ENCODE measurements at places on chromosomes 7 and 10.

DNA sequence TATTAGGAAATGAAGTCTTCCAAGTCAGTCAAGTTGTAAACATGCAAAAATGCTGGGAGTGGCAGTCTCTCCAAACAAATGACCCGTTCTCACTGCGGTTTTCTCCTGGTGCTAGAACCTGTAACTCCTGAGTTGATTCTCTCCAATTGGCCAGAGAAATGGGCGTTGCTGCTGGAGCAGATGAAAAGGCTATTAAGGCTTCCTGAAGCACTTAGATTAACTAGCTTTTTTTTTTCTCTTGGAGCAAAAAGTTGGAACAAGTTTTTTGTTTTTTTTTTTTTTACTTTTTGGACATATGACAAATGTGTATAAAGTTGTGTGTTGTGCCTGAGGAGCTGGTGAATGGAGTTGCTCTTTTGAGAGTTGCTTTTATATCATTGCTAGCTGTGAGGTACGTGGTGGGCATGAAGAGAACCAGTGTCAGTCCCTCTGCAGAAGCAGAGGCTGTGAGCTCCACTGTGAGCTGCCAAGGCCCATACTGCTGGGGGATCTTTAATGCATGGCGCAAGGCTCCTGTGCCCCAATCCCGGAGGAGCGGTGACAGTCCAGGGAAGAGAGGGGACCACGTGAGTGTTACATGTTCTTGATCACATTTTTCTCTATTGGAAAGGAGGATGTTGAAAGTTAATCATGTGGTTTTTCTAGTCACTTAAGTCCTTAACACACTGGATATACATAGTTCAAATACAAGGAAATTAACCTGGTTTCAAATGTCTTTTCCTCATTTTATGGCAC lies 393.6 kb upstream of the GALNT17 start:
- DNase-seq = peak; percentile 68

DNA sequence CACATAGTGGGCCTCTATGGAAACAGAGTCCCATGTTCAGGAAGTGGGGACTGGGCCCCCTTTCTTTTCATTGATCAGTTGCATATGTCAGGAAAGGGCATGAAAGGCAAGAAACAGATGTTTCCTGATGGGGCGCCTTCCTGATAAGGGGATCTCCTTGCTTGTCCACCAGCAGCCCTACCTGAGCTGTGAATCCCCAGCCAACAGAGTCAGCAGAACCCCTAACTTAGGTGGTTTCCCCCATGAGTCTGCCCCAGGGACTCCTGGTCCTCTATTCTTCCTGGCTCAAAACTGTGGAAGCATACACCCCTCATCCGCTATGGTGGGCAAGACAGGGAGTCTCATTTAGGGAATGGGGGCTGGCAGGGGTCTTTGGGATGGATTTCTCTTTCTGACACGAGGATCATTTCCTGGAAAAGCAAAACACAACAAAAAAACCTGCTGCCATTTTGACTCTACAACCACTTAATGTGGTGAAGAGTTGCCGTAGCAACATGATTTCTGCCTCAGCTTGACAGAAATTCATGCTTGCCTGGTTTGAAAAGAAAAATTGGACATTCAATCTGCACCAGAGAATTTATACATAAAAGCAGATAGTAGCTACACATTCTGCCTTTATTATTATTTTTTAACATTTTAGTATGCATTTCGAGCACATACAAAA lies 119.8 kb downstream of the SPAG6 start:
- DNase-seq = no peak

GRCh38 chr10:127033216-127034033 lies 128.2 kb downstream of the DOCK1 start:
- DNase-seq = no peak

- DNase-seq = no peak
Observed at GRCh38 chr7:2019461-2019710, 213.4 kb downstream of the MAD1L1 start.

DNA sequence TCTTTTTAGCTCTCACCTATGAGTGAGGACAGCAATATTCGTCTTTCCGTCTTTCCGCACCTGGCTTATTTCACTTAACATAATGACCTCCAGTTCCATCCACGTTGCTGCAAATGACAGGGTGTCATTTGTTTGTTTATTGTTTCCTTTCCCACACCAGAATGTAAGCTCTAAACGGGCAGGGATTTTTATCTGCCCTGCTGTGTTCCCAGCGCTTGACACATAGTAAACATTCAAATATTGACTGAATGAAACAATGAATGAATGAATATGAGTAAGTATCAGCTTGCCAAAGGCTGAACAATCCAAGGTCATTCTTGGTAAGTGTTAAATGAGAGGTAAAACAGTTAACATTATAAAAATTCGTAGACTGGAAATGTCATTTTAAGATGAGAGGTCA lies 12.8 kb downstream of the SH3PXD2A start:
- no peak for DNase-seq

DNA sequence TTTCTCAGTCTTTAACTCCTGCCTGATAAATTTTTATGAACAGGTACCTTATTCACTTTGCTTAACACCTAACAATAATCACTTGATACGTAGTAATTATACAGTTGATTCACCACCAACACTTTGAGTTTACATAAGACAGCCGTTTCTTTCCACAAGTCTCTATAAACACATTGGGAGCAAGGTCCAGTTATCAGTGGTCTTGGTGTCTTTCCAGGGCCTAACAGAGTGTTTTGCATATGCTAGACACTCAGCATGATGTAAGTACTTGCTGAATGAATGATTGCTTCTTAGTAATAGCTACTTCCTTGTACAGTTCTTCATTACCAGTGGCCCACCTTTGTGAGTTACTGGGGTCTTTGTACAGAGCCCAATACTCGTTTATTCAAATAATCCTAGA lies 6.4 kb downstream of the CLDN12 start:
- no peak for DNase-seq

DNA sequence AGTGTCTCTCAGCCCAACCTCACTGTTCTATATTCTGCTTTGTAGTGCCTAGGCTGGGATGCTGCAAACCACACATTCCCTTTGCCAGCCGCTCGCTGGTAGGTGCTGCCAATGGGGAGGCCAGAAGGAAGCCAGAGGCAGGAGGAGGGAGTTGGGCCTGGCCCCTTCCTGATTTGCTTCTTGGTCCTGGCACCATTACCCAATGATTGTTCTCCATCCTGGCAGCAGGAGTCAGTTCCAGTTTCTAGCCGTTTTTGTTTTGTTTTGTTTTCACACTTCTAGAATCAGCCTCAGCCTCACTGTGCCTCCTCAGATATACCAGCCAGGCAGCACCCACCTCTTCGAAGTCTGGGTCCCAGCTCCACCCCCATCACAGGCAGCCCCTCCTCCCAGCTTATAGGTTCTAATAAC lies 27.4 kb upstream of the LOXL4 start:
- no peak for DNase-seq

DNA sequence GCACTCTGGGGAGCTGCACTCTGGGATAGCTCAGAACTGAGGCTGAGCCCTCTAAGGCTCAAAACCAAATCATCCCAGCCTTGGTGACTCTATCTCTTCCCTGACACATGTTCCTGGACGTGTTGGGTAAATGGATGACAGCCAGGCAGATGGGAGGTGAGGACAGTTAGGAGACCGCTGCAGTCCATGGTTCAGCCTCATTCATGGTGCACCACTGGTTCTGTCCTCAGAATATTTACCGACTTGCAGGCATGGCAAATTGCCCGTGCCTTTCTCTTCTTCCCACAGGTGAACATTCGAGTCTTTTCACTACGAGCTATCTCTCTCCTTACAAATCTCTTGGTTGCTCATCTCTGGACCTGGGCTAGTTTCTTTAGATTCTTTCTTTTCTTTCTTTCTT lies 80.3 kb upstream of the EFCAB10 start:
- no peak for DNase-seq

- no peak for DNase-seq
Observed at GRCh38 chr7:143415742-143416397, 7.2 kb upstream of the EPHA1 start.

DNA sequence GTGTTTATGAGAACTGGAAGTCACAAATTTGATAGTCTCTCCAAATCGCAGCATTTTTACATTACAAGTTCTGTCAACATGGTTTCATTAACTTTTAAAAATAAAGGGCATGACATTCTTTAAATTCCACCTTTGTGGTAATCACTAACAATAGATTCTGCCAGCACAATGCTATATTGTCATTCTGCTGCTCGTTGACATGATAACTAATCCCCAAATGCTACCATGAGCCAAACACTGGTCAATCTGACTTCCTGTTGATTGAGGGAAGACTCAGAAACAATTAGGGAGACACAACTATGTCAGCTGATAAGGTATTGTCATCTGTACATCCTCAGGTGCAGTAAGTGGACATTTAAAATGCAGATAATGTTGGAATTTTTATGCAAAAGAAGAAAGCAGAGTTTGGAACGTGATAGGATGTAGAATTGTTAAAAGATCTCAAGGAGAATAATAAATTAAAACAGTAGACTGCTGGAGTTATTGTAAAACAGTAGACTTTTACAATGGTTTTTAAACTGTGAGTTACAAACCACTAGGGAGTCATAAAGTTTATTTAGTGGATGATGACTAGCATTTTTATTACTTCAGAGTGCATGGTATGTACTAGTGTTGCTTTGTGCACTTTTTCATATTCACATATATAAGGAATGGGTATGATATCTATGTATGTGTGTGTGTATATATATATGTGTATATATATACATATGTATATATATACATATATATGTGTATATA lies 126.4 kb upstream of the DKK1 start:
- DNase-seq = no peak

DNA sequence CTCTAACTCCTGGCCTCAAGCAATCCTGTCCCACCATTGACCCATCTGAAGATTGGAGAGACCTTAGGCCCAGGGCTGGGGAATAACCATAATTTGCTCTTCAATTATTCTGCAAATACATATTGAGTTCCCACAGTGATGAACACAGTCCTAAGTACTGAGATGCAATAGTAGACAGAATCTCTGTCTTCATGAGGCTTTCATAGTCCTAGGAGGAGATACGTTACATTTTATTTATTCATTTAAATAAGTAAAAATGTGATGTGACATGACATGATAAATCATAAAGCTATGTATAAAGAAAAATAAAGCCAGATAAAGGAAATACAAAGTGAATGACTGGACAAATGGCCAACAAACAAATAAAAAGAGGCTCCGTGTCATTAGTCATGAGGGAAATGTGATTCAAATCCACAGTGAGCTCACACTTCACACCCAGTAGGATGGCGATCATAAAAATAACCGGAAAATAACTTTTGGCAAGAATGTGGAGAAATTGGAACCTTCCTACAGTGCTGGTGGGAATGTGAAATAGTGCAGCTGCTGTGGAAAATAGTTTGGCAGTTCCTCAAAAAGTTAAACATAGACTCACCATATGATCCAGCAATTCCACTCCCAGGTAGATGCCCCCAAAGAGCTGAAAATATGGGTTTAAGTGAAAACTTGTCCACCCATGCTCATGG lies 52.1 kb upstream of the JCAD start:
- DNase-seq = no peak

DNA sequence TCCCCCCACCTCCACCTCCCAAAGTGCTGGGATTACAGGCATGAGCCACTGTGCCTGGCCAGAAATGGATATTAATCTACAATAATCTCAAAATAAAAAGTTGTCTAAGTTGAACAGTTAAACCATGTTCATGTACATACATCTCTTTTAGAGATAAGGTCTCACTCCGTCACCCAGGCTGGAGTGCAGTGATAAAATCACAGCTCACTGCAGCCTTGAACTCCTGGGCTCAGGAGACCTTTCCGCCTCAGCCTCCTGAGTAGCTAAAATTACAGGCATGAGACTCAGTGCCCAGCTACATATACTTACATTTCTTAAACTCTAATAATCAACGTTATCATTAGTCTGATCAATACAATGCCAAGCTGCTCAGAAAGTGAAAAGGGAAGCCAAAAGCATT lies 36.2 kb downstream of the VSTM4 start:
- no peak for DNase-seq

DNA sequence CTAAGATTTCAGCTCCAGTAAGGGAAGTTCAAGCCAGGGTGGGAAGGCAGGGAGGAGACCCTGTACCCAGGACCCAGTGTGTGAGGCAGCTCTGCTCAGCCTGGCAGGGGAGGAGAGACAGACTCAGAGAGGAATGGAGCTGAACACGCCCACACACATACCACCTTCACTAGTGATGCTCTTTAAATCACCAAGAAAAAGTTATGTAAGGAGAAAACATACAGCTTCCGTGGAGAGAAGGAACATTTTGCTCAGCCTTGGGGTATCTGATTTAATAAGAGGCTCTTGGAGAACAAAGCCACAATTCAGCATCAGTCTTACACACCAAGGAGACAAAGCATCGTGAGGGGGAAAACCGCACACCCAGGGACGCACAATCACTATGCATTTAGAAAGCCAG lies 62.9 kb downstream of the PRKAG2 start:
- DNase-seq = no peak

- no peak for DNase-seq
Observed at GRCh38 chr10:4522296-4523000, 303.6 kb upstream of the AKR1E2 start.

DNA sequence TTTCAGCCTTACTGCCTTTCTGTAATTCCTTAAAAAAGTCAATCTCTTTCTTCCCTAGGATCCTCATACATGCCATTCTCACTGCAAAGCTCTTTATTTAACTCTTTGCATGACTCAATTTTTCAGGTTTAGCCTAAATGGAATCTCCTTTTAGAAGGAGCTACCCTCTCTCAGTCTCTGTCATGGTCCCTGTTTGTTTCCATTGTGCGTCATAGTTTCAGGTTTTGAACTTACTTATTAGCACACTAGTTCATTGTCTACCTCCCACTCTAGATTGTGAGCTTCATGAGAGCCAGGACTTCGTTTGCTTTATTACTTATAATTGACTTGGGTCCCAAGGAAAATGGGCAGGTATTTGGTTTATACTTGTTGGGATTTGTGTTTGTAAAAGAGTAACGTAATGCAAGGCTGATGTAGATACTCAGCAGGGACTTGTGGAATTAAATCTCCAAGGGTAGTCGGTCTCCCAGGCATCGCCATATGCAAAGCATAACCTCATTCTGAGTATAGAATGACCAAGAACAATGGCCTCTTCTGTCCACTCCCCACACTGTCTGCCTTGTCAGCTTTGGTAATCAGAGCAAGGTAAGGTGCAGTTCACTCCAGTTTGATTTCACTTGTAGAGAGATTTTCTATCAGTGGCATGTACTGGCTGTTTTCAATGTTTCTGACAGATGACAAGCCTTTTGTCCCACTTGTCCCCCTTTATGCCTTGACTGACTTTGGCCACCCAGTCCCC lies 252.0 kb downstream of the SORCS3 start:
- DNase-seq = no peak

DNA sequence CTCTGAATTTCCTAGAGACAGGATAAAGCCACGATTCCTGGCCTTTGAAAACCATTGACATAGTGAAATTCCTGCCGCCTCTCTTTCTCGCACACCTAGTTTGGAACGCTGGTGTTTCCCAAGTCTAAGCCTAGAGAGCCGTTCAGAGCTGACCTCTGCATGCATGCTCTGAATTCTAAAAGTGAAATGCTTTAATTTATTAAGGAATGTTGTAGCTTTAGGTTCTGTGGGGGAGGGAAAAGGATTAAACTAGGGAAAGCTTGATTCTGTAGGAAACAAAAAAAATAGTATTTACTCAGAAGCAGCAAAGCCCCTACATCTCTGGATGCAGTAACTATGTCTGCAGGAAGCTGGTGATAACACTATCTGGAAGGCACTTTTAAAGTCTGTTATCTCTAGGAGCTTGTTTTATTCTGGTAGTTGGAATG lies 27.3 kb downstream of the PFKP start:
- DNase-seq = no peak
